Neural progenitor cell (in vitro differentiated cells): ENCODE measurements at places on chromosomes 16 and 17. TPM values are rescaled to one million over a fixed set of nuclear protein-coding genes. Genes with fewer than 3 reads are reported as not detected.
A peak's percentile ranks its signal among the peaks of the same experiment; 100 is the strongest.

GRCh38 chr17:42018339-42018738 is 1.1 kb upstream of the DNAJC7 start:
- H3K36me3 ChIP-seq: no peaks in the 10 kb centered on the region
- peak; percentile 28 for DNase-seq
- H3K27me3 ChIP-seq: no peaks in the 10 kb centered on the region
- H3K4me1 ChIP-seq: peaks cover 14% of the 10 kb centered on the region
- H3K4me3 ChIP-seq: peak overlapping the region; percentile 93

- no peak overlapping the region for H3K4me3 ChIP-seq
- H3K27me3 ChIP-seq: no peaks in the 10 kb centered on the region
- H3K36me3 ChIP-seq: no peaks in the 10 kb centered on the region
- H3K4me1 ChIP-seq: peaks cover 7% of the 10 kb centered on the region
Measured at GRCh38 chr17:78787444-78787843, 5.4 kb upstream of the CYTH1 start.

GRCh38 chr16:81633680-81634379 is 145.3 kb upstream of the PLCG2 start:
- DNase-seq: no peak
- H3K36me3 ChIP-seq: no peaks in the 10 kb centered on the region
- no peaks in the 10 kb centered on the region for H3K27me3 ChIP-seq
- H3K27ac ChIP-seq: peak overlapping the region; percentile 24

CDH16 gene
- total RNA-seq: not detected in 2 replicates

SLC2A4 gene
- 1.7 and 7.3 TPM in 2 replicates for total RNA-seq

- H3K36me3 ChIP-seq: no peaks in the 10 kb centered on the region
- DNase-seq: no peak
- no peaks in the 10 kb centered on the region for H3K27me3 ChIP-seq
- H3K4me3 ChIP-seq: no peak overlapping the region
- H3K4me1 ChIP-seq: no peaks in the 10 kb centered on the region
Measured at GRCh38 chr16:7351610-7352510, 19.2 kb downstream of the RBFOX1 start.

CASKIN2 gene
- total RNA-seq: 5.7 and 12.6 TPM in 2 replicates

- no peak overlapping the region for H3K4me3 ChIP-seq
- H3K4me1 ChIP-seq: no peaks in the 10 kb centered on the region
- H3K27ac ChIP-seq: no peak overlapping the region
- DNase-seq: no peak
- no peaks in the 10 kb centered on the region for H3K27me3 ChIP-seq
Measured at GRCh38 chr17:3911271-3912053, 4.8 kb downstream of the P2RX1 start.

DNA sequence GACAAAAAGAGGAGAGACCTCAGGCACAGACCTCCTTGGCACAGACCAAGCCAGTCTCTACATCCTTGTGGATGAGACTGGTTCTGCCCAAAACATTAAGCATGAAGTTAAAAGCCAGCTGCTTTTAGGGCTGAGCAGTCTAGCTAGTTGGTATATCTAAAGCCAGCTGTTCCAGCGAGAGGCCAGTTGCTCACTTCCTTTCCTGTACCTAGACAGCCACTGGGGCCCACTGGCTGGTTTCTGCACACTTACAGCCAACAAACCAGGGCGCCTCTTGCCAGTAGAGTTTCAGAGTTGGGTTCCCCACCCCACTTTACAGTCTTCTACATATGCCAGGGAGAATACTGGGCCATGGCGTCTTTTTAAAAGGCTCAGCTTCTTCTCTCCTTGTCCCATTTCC is 242.4 kb downstream of the ZFHX3 start:
- no peaks in the 10 kb centered on the region for H3K27me3 ChIP-seq
- peaks cover 4% of the 10 kb centered on the region for H3K4me1 ChIP-seq
- no peaks in the 10 kb centered on the region for H3K36me3 ChIP-seq
- no peak for DNase-seq
- H3K4me3 ChIP-seq: no peak overlapping the region

DNA sequence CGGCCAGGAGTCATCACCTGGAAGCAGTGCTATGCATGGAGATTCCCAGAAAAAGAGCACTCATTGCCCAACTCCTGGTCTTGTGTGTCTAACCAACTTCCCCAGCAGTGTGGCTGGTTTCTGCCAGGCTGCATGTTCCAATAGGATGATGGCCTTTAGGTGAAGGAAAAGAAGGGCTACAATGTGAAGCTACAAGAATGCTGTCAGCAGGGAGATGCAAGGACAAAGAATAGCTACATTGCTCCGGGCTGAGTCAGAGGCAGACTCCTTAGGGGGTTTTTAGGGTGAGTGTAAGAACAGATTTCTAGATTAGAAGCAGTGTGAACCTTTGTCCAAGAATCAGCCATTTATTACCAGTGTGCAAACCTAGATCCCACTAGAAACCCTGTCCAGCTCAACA is 63.0 kb upstream of the DNAH9 start:
- no peaks in the 10 kb centered on the region for H3K27me3 ChIP-seq
- H3K4me1 ChIP-seq: peaks cover 6% of the 10 kb centered on the region
- DNase-seq: no peak

- no peaks in the 10 kb centered on the region for H3K27me3 ChIP-seq
- peaks cover 53% of the 10 kb centered on the region for H3K4me1 ChIP-seq
- no peaks in the 10 kb centered on the region for H3K36me3 ChIP-seq
- H3K4me3 ChIP-seq: no peak overlapping the region
- no peak for DNase-seq
- H3K27ac ChIP-seq: peak overlapping the region; percentile 90
Measured at GRCh38 chr17:77462553-77463497, 322.1 kb downstream of the SEC14L1 start.

DNA sequence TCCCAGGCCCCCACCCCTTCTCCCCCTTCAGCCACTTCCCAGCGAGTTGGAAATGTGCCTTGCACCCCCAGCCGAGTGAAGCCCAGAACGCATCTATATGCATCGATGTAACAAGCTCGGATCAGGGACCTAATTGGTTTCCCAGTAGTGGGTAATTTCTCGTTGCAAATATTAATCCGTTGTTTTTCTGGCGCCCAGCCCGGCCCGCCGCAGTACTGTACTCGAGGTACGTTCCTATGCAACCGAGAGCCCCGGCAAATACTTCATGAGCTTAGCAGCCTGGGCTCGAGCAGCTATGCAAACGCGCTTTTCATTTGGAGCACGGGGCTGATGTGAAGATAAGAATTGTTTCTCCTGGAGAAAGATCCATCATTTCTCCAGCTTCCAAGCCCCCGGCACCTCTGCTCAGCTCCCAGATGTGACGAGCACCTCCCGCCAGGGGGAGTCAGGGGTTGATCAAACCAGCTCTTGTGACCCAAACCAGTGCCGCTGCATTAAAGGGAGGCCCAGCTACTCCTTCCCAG is 229.8 kb downstream of the KATNIP start:
- H3K27ac ChIP-seq: no peak overlapping the region
- no peak overlapping the region for H3K4me3 ChIP-seq
- peak; percentile 84 for DNase-seq
- no peaks in the 10 kb centered on the region for H3K36me3 ChIP-seq
- H3K27me3 ChIP-seq: no peaks in the 10 kb centered on the region

SPECC1 gene
- 90.0 and 93.1 TPM in 2 replicates for total RNA-seq

PPP1R1B gene
- 0.90 TPM in 1 of 2 replicates, not detected in the other for total RNA-seq

CYGB gene
- total RNA-seq: 1.1 TPM in 1 of 2 replicates, not detected in the other

DNA sequence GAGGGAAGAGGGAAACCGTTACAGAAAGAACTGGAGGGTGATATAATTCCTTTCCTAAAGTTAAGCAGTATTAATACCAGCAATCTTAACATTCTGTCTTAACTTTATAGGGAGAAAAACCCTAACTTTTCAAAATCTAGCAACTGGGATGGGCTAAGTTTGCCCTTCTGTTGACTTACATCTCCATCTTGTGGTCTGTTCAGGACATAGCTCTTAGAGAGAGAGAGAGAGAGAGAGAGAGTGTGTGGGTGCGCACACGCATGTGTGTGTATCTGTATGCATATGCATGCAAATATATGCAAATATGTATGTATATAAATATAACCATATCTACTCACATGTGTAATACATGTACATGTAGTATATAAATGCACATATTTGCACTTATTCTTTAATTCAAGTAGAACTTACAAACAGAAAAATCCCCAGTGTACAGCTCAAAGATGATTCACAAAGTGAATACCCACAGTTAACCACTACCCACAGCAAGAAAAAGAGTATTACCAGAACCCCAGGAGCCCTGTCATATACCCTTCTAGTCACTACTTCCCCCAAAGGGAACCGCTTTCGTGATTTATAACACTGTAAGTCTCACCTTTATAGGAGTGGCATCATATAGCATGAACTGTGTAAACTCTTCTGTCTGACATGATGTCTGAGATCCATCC is 46.5 kb downstream of the STX8 start:
- H3K4me1 ChIP-seq: no peaks in the 10 kb centered on the region
- H3K4me3 ChIP-seq: no peak overlapping the region
- peak; percentile 33 for DNase-seq
- H3K27me3 ChIP-seq: no peaks in the 10 kb centered on the region

DNA sequence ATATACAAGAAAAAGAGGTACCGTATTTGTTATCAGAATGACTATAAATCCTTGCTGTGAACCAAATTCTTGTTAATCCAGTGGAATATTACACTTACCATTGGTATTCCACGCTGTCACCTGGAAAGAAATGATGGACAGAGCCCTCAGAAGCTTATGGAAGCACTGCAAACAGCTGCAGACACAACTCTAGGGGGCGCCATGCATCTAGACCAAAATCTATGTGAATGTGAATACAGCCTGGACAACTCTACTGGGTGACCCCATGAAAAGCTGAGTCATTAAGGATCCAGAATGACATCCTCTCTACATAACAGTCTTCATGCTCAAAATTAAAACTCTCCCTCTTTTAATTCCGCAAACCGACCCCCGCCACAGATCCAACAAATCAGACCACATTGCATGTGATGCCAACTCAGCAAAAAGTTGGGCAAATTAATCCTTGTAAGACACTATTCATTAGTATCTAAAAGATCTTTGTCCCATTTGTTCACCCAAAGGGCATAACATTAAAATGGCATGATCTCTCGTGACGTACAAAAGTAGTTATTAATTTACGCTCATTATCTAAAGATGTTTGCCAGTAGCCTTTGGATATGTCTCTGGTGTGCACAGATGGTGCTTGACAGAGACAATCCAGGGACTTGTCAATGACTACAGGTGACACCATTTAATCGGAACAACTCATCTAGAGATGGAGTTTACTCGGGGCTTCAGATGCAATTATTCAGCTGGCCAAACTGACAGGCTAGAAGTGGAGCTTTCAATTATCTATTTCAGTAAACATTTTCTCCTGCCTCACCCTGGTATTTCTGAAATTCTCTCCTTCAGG is 552.7 kb upstream of the PSMD7 start:
- no peaks in the 10 kb centered on the region for H3K4me1 ChIP-seq
- H3K36me3 ChIP-seq: no peaks in the 10 kb centered on the region
- H3K27me3 ChIP-seq: no peaks in the 10 kb centered on the region
- DNase-seq: peak; percentile 54

- no peak for DNase-seq
- no peaks in the 10 kb centered on the region for H3K36me3 ChIP-seq
- H3K4me1 ChIP-seq: no peaks in the 10 kb centered on the region
- no peaks in the 10 kb centered on the region for H3K27me3 ChIP-seq
- no peak overlapping the region for H3K27ac ChIP-seq
Measured at GRCh38 chr17:41387670-41388069, 5.6 kb upstream of the KRT34 start.
